ENCODE measurements at places on chromosomes 11 and 22.

GRCh38 chr11:20881328-20882079, 212.1 kb downstream of the NELL1 start:
- DNase-seq, result no peak

DNA sequence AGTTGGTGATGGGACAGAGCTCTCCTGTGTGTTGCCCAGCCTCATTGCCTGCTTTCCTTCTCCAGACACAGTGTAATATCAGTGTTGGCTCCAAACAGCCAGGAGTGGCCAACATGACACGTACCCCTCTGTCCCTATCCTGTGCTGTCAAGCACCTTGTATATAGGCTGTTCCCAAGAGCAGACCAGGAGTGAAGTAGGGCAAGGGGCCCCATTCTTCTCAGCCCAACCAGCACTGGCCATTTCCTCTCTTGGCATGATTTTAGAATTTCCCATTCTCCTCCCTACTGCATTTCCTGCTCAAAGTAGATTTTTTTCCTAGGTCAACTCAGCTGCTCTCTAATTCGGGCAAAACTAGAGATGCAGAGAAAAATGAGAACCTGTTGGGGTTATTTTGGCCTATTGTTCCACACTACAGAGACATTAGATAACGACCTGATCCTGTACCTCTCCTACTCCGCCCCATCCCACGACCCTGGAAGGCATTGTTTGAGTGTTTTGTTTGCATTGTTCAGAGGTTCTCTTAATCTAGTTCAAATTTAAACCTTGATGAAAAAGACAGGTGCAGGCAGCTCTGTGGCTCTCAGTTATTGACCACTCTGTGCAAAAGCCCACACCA, 95.6 kb downstream of the RASSF10 start:
- DNase-seq, result no peak

DNA sequence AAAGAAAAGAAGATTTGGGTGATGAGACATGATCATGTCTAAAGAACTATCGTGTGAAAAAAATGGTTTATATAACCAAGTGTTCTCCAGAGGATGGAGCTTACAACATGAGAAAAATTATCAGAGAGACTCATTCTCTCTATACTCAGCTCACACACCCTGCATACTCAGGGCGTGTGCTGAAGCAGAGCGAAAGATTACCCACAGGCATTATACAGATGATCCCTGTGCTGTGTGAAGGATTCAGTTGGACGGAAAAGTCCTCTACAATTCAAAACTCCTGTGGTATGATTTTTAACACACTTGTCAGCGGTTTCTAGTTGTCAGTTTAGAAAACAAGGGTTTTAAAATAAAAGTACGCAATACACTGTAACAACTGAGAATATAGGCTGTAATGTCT, 267.3 kb downstream of the DLG2 start:
- DNase-seq, result no peak

DNA sequence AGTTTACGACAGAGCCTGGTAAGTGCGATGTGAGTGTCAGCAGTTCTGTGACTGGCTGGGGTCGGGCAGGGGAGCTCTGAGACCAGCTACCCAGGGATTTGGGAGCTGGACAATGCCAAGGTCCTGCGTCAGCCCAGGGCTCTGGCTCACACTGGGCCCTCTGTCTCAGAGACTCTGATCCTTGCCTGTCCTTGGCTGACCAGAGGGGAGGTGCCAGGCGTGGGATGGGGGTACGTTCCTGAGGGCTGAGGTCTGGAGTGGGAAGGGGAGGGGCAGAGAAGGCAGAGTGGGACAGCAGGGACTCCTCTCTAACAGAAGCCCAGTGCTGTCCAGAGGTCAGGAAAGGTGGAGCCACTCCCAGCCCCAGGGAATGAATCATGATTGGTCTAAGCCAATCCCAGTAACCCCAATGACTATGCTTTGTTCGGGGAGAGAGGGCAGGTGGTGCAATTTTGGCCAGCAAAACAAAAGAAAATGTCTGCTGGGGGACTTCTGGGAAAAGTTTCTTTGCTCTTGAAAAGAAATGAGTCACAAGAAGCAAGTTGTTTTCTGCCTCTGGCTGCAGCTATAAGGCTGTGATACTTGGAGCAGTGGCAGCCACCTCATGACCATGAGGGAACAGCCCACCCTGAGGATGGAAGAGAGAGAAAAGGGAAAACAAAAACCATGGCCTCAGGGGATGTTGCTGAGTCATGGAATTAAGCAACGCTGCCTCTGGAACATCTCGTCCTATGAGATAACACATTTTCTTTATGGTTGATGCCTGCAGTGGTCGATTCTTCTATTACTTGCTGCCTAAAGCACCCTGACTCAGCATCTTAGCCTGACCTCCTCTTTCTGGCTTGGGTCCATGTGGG, 108.3 kb downstream of the CHST1 start:
- DNase-seq, result peak; percentile 22

- peak; percentile 35 for DNase-seq
Observed at GRCh38 chr11:35163209-35163608, 24.2 kb downstream of the CD44 start.

- no peak for DNase-seq
Observed at GRCh38 chr11:1387521-1387920, 2.2 kb upstream of the BRSK2 start.

DNA sequence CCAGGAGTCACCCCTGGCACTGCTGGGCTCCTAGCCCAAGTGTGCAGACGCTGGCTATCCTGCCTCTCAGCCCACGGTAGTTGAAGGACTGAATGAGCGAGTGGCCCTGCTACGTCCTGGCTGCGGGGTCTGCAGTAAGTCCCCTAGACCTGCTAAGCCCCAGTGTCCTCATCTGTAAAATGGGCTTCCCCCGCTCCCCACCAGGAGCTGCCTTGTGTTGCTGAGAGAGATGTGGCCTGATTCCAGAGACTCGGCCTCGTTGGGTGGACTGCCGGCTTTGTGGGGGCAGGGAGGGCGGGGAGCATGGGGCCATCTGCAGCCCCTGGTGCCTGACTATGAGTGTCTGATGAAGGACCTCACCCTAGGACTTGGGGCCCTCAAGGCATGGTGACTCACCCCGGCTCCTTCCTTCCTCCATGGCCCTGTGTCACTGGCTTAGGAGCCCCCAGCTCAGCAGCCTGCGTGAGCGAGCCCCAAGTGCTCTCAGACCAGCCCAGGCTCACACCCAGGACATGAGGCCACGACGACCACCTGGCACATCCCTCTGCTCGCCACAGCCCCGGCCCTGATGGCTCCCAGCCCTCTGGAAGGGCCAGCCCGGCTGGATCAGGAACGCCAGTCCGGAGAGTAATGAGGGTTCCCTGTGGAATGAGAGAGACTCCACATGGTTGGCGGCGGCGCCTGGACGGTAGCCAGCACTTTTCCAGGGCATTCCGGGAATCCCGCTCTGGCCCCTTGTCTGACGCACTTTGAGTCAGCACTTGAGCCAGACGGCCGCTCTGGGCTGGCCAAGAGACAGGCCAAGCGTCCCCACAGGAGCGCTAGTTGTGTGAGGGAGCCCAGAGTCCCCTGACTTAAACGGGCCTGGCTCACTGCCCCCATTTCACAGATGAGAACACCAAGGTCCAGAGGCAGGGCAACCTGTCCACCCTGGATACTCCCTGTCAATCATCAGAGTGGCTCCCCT, 50.5 kb upstream of the SHISAL1 start:
- peak; percentile 85 for DNase-seq

DNA sequence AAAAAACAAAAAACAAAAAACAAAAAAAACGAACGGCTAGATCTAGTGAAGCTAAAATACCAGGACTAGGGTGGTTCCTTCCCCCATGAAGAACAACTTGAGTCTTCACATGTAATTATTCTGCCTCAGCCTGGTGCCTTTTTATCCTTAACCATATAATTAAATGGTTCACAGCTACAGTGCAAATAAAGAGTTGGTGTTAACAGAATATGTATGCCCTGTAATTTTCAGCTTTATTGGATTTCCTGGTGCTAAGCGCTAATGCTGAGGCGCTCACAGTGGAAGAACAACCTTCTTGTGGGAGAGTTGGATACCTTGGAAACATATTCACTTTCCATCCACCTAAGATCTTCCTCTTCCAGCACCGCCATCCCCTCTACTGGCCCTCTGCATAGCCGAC, 158.5 kb upstream of the SORL1-AS1 start:
- no peak for DNase-seq

- DNase-seq, result no peak
Observed at GRCh38 chr11:106421676-106422292, 344.3 kb downstream of the AASDHPPT start.

GRCh38 chr11:44580701-44581100, 15.2 kb downstream of the CD82 start:
- no peak for DNase-seq

DNA sequence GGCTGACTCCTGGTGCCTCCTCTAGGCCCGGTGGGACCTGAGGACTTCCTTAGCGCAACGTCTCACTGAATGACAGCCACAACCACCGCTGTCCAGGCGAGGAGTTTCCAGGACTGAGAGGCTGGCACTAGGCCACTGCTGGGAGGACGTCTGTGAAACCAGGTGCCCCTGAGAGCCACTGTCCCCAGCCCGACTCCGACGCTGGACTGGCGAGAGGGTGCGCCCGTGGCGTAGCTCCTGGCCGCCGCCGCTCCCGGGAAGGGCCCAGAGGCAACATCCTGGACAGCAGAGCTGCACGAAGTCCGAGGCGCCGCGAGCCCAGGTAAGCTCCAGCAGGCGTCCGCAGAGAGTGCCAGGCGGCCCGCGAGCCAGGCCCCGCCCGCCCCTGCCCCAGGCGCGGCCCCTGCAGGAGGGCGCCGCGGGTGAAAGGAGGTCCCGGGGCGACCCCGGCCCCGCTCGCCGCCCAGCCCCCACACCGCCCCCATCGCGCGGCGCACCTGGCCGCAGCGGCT, 525 bp downstream of the DGCR2 start:
- DNase-seq, result no peak

- peak; percentile 41 for DNase-seq
Observed at GRCh38 chr11:76025068-76025467, 181.2 kb downstream of the WNT11 start.

DNA sequence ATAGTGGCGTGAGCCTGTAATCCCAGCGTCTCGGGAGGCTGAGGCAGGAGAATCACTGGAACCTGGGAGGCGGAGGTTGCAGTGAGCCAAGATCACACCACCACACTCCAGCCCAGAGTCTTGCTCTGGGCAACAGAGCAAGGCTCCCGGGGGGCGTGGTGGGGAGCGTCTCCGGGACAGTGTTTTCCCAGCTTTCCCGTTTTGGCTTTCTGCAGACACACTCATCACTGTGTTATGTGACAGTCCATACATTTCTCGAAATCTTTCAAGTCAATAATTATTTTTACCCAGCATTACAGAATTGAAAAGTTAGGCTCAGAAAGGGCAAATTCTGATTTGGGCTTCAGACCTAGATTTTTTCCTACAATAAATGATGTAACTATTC, 31.7 kb downstream of the NEAT1 start:
- DNase-seq, result no peak

DNA sequence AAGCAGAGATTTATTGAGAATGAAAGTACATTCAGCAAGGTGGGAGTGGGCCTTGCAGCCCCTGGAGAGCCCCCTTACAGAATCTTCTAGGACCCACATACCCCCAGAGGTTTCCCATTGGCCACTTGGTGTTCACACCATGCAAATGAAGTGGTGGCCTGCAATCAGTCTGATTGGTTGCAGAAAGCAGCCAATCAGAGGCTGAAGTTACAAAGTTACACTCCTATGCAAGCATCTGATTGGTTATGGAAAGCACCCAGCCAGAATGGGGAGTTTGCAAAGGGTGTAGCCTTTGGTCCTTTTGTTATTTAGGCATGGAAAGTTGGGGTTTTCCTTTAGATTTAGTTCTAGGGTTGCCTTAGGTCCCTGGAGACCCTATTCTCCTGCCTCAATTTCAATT, 34.9 kb downstream of the UVRAG start:
- no peak for DNase-seq

DNA sequence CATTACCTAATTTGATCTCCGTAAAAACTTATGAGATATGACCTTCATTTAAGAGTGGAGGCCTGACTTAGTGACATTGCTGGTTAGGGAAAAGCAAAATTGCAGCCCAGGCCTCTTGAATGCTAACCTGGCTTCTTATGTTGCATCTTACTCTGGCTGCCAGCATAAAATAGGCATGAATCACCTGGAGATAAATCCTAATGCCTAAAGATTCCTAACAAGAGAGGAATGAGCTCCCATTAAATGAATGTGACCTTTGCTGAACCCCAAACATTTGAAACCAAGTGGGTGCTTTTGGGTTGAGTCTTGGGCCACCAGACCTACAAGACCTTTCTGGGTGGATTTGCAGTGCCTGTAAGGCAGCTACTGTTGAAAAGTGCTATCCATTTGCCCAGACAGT, 1145.6 kb upstream of the TENM4 start:
- DNase-seq, result peak; percentile 35

DNA sequence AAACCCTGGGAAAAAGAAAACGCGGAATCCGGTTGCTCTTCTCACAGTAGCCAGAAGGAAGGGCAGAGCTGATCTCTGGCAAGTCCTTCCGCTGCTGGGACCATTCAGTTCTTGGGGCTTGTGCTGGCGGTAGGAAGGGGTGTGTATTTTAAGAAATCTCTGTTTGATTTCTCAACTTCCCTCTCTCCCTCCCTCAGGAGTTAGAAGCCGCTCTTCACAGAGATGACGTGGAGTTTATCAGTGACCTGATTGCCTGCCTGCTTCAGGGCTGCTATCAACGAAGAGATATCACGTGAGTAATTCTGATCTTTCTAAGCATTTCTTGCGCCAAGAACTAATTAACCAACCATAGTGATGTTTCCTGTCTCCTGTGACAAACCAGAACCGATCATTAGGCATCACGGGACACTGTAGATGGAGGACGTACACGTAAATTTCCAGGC, 85.9 kb upstream of the SLC25A18 start:
- no peak for DNase-seq

GRCh38 chr22:33467080-33467479, 408.9 kb upstream of the SYN3 start:
- DNase-seq, result no peak

GRCh38 chr11:125074511-125075241, 11.6 kb downstream of the SLC37A2 start:
- no peak for DNase-seq

DNA sequence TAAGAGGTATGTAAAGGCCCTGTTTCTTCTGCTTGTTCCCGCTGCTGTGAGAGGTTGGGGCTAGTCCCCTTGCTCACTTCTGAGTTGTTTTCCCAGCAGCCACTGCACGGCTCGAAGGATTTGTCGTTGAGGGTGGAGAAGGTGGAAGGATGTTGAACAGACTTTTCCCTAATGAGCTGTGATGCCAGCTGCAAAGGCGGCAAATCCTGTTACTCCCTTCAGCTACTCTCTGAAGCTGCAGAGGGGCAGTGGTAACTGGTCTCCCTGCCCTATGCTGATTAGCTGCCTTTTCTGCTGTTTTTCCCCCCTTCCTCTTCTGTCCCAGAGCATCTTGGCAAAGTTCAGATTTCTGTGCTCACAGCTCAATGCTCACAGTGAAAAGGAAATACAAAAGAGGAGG, 90.4 kb upstream of the SLC25A18 start:
- no peak for DNase-seq

DNA sequence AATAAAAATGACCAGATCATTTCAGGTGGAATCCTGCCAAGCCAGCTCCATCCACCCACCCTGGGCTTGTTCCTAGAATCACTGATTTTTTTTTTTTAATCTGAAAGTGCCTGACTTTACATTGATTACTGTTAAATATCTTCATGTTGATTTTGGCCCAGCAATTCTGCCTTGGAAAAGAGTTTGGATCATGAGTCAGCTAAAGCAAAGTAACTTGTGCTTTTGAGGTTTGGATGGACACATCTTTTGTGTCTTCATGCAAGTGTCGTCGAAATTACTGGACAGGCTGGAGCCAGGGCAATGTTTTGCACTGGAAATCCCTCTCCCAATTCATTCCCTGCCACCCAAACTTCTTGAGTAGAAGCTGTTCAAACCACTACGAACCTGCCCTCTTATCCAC, 164.0 kb upstream of the SYT13 start:
- no peak for DNase-seq

GRCh38 chr11:67356864-67357561, 3.7 kb upstream of the POLD4 start:
- no peak for DNase-seq
